Erythroblast (primary cell): ENCODE measurements at places on chromosomes 3 and 15.

DNA sequence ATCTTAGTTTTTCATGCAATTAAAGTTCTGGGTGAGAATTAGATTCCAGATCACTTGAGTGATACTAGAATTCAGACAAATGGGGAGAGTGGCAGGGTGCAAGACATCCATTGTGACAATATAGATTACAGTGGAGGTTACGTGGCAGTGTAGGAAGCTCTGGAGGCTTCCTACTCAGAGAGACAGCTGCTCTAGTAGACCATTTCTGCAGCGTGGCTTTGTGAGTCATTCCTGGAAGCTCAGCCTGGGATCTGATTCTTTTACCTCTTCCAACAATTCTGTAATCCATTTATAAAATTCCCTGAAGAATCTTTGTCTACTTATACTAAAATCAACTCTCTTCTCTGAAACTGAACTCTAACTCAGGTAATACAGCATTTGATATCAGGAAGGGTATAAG, 90.4 kb upstream of the ASB14 start:
- no peak for DNase-seq

DNA sequence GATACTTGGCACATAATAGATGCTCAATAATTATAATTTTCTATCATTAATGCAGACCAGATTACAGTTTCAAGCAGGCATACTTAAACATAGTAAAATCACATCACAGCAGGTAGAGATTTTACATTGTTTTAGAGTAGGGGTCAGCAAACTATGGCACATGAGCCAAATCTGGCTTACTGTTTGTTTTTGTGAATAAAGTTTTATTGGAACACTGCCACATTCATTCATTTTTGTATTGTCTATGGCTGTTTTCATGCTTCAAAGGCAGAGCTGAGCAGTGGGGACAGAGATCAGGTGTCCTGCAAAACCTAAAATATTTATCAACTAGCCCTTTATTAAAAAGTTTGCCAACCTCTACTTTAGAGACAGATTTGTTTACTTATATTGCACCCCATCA, 189.6 kb upstream of the MRPL3 start:
- no peak for DNase-seq

DNA sequence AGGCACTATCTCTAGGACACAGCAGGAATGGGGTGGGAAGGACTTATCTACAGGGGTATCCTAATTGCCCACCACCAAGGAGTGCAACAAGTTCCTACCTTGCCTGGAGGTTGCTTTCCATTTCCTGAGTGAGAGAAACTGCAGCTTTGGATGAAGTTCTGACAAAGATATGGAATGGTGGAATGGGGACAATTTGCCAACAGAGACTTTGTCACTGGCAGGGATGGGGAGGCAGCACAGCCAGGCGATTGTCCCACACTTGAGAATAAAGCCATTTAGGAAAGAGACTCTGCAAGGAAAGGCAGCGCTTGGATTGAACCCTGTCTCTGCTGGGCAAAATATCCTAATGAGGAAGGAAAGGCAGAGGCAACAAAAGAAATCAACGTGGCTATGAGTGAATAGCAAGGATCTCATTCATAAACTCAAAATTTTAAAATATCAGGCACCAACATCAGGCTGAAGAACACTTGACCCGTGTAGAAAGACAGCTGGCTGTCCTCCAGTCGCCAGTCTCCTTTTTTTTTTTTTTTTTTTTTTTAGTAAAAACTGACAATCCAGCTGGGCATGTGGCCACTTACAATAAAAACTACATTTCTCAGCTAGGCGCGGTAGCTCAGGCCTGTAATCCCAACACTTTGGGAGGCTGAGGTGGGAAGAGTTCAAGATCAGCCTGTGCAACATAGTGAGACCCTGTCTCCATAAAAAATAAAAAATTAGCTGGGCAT, 31.6 kb upstream of the PDE8A start:
- DNase-seq, result no peak

DNA sequence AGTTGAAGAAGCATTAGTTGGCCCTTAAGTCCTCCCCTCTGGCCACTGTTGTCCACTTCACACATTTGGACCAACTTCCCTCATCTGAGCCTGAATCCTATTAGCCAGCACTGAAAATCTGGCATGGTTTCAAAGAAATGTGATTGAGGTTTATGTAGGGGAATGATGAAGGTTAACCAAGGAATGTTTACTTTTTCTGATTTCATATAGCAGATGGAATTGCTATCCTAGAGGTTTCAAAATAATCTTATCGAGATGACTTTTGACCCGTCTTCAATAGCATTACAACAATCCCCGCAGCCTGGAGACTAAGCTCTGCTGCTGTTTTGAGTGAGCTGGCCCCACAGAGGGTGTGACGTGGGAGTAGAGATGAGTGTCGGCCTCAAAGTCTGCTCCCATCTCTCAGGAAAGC, 200.8 kb upstream of the IL12A start:
- DNase-seq, result no peak

- DNase-seq, result no peak
These were observed 296.0 kb upstream of the ICE2 start for GRCh38 chr15:60774829-60775463.
